Stimulated activated CD8-positive, alpha-beta memory T cell treated with anti-CD3 and anti-CD28 coated beads, Interleukin-4, amount 100 ng/mL, for 24 hours (primary cell): ENCODE measurements at places on chromosomes 6 and 20.

DNA sequence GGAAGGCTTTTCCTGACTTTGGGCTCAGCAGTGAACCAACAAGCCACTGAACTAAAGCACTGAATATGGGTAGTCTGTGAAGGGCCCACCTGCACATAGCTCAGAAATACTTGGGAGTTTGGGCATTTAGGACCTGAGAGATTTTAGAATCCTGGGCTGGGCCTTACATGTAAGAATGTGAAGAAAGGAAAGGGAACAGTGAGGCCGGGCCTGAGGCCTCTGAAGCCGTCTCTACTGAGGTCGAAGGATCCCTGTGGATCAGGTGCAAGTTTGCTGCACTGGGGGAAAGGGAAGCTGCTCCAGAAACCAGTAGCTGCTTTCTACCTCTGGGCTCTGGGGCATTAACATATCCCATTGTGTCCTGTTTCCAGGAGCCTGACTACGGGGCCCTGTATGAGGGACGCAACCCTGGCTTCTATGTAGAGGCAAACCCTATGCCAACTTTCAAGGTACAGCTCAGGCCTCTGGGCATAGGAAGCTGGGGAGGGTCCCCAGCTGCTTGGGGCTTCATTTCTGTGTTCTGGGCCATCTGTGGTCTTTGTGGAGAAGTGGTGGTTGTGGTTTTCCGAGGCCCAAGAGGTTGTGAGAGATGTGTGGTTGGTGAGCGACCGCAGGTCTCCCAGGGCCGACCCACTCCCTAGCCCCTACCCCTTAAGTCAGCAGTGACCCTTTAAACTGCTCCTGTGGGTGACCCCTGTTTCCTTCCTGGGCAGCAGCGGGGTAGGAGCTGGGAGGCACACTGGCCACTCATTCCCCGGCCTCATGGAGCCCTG is 30.3 kb downstream of the PLCG1 start:
- DNase-seq, result no peak

DNA sequence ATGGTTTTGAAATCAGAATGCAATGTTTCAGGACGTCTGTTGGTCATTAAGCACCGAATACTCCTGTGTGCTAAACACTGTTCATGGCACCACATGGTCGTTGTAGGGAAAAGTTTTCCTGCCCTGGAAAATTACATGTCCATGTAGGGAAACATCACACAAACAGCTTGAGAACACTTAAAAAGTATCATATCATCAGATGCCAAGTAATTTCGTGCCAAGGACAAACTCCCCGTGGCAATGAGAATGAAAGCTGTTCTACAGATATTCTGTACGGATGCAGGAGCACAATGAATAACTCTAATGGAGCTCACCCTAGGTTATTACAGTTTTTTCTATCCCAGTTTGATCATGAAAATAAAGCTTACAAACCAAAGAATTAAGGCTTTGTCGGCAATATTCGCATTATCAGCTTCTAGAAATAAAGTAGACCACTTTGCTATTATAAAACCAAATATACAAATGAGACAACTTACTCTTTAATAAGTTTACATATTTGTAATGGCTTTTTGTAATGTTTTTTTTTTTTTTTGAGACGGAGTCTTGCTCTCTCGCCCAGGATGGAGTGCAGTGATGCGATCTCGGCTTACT is 4.6 kb upstream of the DST start:
- no peak for DNase-seq

DNA sequence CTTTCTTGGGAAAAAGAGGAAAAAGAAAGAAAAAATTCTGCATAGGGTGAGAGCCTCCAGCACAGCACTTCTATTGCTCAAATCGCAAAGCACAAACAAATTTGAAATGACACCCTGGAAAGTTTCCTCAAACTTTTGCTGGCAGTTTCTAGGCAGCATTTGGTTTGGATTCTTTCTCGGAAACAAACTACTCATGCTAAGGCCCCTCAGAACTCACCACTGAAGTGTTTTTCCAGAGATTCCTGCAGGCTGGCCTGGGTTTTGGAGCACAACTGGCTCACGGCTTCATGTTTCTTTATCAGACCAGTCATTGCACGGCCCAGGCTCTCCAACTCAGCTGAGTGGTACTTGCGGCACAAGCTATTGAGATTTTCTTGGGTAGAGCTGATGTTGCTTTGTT is 237.8 kb downstream of the SYNE1 start:
- no peak for DNase-seq

- no peak for DNase-seq
Measured at GRCh38 chr20:59400708-59401107, 100.3 kb downstream of the EDN3 start.

GRCh38 chr6:113994934-113995342 is 24.0 kb upstream of the HDAC2 start:
- no peak for DNase-seq

GRCh38 chr20:45392733-45393132 is 14.6 kb upstream of the TP53TG5 start:
- no peak for DNase-seq

DNA sequence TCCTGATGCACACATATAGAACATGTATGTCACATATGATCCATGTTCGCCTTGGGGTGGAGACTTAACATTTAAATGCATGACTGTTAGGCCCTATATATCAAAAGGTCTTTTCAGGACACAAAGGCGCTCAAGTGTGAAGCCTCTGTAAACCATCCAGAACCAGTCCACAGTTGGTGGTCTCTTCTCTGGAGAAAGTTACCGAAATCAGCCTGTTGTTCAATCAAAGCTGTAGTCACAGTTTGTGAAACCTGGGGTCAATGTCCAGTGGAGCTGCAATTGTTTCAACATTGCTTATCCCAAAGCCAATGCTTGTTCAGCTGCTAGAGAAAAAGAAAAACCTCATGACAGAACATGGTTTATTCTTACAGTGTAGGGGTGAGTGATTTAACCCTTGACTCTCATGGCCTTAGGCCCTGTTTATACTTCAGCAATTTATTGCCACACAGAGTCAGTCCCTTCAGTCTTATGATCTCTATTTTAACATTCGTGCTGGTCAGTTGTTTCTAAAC is 193.6 kb upstream of the CST7 start:
- DNase-seq, result no peak

DNA sequence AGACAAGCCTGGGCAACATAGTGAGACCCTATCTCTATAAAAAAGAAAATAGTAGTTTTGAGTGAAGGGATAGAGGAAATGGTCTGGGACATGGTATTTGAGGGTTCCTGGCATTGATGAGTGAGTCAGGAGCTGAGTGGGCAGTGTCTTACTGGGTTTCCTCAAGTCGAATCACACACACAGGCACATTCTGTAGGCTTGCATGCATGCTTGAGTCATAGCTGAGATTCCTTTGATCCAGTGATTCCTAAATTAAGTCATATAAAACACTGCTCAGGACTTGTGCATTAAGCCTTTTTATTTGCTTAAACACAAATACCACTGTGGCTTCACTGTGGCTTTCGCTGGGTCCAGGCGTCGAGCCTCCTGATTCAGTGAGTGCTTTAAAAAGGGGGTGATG is 71.8 kb upstream of the TMEM181 start:
- DNase-seq, result no peak

DNA sequence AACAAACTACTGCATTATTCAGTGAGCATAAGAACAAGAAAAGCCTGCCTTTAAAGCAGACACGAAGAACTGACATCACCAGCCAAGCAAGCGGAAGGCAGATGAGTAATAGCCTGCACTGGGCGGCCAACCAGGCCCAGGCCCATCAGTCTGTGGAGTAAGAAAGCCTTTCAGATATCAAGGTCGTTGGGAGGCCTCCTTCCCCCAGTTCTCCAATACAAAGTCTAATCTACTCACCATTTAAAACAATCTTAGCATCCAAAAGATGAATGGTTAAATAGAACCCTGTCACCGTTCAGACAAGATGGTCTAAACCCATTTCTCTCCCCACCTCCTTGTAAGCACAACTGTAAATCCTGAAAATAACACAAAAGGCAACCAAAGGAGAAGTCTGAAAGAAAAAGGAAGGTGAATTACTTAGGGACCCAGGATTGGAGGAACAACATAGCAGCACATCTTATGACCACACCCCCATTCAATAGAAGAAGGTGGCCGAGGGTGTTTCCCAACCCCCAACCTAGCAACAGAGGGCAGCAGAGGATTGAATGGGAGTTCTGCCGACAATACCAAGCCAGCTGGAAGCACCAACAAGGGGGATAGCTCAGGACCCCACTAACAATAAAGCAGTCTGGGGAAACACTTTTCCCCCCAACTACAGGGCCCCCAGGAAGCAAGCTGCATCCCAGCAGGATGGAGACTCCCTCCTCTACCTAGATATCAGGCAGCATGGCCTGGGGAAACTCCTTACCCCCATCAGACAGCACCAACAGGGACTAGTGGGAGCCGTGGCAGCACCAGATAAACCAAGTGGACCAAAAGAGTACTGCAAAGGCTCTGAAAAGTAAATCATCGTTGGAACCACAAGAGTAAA is 67.9 kb downstream of the ZHX3 start:
- no peak for DNase-seq

DNA sequence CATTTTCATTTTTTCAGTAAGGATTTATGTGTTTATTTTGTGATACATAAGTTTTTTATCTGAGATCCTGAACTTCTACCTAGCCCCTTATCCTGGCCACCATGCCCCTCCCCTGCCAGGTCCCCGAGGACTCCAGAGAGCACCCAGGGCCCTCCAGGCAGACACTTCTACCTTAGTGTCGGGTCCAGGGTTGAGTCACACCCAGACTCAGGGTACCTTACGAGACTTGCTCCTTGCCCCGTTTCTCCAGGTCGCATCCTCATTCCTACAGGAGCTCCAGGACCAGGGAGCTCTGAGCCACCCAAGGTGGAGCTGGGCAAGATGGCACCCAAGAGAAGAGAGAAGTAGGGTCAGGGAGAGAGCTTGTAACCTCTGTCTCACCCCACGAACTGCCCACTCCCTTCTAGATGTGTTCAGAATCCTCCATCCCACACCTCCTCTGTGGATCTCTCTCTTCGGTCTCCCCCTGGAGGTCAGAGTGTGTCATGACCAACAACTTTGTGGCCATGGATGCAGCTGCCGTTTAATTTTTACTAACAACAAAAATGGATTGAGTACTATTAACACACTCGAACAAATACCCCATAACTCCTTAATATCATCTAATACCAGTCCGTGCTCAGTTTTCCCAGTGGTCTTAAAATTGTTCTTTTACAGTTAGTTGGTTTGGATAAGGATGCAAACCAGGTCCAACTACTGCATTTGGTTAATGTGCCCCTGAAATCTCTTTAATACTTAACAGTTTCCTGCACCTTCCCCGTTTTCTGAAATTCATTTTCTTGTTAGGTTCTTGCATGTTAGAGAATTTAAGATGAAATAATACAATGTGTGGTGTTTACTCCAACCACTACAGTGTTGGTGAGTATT is 130.6 kb upstream of the INSM1 start:
- DNase-seq, result no peak

DNA sequence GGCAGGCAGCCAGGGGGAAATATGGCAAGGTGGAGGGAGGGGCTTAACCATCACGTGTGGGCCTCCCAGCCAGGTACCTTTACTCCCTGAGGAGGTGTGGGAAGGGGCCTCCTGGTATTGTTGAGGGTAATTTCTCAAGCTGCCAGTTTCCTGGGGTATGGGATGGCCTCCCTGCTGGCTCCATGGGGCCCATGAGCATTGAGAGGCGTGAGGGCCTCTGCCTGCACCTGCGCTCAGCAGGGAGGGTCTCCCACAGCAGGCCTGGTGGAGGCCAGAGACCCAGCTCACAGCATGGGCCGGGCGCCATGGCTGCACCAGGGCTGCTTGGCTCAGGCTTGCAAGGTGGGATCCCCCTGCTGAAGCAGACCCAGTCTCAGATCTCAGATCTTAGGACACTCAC is 113.0 kb downstream of the GRM4 start:
- no peak for DNase-seq

GRCh38 chr6:139977887-139978332 is 603.5 kb upstream of the CITED2 start:
- no peak for DNase-seq

- DNase-seq, result no peak
Measured at GRCh38 chr6:24780206-24780605, 5.5 kb downstream of the GMNN start.

- no peak for DNase-seq
Measured at GRCh38 chr6:15375638-15376290, 129.9 kb downstream of the JARID2 start.

- no peak for DNase-seq
Measured at GRCh38 chr6:46058951-46059350, 43.3 kb upstream of the CLIC5 start.

DNA sequence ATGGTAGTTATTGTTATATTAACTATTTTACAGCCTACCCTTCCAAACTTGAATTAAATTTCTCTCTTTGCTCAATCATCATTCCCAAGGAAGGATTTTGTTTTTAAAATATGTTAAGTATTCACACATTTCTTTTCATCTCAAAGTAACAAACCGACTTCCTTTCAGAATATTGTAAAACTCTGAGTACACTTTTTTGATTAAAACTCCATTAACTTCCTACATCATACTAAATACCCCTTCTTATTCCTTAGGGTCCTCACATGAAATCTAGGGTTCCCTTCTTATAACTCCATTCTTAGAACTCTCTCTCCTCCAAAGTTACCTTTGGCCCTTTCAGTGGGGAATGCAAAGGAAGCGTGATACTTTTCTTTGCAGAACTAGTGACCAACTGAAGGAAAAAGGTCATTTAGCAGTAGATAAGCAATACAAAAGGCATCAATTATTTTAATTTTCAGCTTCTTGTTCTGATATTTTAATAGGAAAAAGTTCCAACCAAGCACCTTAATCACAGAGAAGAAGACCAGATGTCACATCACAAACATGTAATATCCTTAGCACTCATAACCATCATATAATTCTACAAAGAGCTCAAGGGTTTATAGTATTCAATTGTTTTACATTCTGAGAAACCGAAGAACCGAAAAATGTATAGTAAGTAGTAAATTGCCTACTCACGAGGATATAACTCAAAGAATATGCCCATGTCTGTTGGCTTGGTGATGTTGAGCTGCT is 494 bp downstream of the RHAG start:
- DNase-seq, result no peak

DNA sequence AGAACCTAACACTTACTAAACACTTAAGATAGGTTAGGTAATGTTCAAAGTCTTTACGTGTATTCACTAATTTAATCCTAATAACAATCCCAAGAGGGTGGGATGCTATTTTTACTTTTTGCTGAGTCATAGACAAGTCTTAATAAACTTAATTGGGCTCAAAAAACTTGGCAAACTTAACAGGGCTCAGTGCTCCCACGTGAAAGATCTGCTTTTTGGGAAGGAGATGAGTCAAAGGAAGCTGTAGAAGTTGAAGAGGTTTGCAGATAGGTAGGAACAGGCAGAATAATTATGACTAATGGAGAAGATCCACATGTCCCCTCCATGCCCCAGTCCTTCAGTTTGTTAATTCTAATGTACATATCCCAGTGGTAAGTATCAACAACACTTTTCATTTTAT is 44.5 kb upstream of the STMND1 start:
- no peak for DNase-seq
